ENCODE measurements at places on chromosomes 5 and 9.
A peak's percentile ranks its signal among the peaks of the same experiment; 100 is the strongest.

DNA sequence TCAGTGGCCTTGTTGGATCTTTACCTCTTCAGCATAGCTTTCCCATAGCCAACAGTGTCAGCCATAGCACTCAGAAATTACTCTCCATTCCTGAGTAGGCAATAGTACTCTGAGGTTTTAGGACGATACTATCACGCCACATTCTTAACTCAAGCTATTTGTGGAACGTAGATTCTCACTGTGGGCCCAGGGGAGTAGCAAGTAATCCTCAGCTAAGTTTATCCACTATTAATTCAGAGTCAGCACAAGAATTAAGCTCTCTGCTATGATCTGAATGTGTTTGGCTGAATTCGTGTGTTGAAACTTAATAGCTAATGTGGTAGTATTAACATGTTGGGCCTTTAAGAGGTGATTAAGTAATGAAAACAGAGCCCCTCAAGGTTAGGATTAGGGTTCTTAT, 858.8 kb upstream of the NUDT12 start:
- H3K27me3 ChIP-seq = no peaks in the 10 kb centered on the region
- H3K36me3 ChIP-seq = no peaks in the 10 kb centered on the region
- no peak for DNase-seq
- no peak overlapping the region for H3K4me3 ChIP-seq
- H3K27ac ChIP-seq = no peak overlapping the region

DNA sequence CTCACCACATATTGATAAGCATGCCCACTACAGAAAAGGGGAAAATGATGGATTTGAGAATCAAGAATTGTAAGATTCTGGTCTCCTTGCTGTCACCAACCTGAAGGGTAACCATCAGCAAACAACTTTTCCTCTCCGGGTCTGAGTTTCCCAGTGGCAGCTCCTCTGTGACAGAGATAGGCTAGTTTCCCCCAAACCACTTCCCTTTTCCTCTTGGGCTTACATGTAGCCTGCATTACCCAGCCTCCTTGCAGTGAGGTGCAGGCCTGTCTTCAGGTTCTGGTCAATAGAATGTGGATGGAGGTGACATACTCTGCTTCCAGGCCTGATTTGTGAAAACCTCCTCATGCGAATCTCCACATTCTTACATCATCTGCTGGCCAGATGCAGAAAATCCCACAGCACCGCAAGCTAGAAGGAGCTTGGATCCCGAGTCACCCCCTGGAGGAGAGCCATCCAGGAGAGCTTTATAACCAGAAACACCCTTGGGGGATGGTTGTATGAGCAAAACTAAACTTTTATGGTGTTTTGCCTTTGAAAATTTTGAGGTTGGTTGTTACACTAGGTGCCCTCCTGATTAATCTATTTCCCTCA, 206.1 kb downstream of the RGS3 start:
- no peak for DNase-seq
- no peaks in the 10 kb centered on the region for H3K36me3 ChIP-seq
- no peaks in the 10 kb centered on the region for H3K4me1 ChIP-seq
- peaks cover 9% of the 10 kb centered on the region for H3K27me3 ChIP-seq
- no peak overlapping the region for H3K4me3 ChIP-seq

GRCh38 chr5:80976985-80977384, 16.8 kb downstream of the RASGRF2 start:
- H3K4me3 ChIP-seq = no peak overlapping the region
- no peak for DNase-seq
- no peaks in the 10 kb centered on the region for H3K36me3 ChIP-seq
- H3K27me3 ChIP-seq = no peaks in the 10 kb centered on the region

DNA sequence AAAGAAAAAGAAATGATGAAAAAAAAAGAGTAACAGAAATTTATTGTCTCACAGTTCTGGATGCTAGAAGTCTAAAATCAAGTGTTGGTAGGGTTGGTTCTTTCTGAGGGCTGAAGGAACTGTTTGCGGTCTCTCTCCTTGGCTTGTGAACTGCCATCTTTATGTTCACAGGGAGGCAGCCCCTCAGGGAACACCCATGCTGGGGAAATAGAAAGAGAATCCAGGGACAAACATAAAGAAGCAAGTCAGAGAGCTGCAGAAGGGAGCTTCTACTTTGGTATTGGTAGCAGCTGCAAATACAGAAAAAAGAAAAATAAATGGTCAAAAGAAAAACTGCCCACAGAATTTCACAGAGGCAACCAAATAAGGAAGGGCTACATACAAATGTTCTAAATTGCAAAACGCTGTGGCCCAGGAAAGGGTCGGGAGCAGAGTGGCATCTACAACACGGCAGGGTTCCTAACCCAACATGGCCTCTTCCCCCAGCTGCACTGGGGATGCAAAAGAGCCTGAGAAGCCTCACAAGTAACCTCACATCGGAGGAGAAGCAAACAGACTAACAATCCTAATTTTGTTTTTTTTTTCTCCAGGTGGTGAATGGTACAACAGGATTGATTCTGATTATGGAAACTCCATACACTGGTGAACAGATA, 37.4 kb downstream of the ELOVL7 start:
- no peaks in the 10 kb centered on the region for H3K4me1 ChIP-seq
- no peak overlapping the region for H3K27ac ChIP-seq
- H3K4me3 ChIP-seq = no peak overlapping the region
- no peaks in the 10 kb centered on the region for H3K27me3 ChIP-seq
- H3K36me3 ChIP-seq = peaks cover 2% of the 10 kb centered on the region
- no peak for DNase-seq

GRCh38 chr9:113620377-113621161, 157.0 kb downstream of the RGS3 start:
- peak overlapping the region; percentile 65 for H3K4me3 ChIP-seq
- no peaks in the 10 kb centered on the region for H3K27me3 ChIP-seq
- peaks cover 92% of the 10 kb centered on the region for H3K4me1 ChIP-seq
- peak; percentile 68 for DNase-seq
- H3K36me3 ChIP-seq = peaks cover 2% of the 10 kb centered on the region

DNA sequence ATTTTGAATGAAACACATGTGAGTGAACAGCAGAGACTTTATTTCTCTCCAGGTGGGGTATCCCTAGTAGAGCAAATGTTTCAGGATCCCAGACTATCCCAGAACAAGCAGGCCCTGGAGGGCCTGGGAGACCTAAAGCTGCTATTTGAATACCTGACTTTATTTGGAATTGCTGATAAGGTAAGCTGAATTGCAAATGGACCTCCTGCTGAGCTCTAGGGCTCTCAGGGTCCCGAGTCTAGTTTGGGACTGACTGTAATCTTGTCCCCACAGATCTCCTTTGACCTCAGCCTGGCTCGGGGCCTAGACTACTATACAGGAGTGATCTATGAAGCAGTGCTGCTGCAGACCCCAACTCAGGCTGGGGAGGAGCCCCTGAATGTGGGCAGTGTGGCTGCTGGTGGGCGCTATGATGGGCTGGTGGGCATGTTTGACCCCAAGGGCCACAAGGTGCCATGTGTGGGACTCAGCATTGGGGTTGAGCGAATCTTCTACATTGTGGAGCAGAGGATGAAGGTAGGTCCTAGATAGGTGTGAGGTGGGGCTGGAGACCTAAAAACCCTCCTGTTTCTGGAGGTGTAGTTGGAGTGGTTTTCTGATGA, 3.3 kb upstream of the ZMAT2 start:
- no peak for DNase-seq
- H3K4me1 ChIP-seq = peaks cover 38% of the 10 kb centered on the region
- peaks cover 16% of the 10 kb centered on the region for H3K36me3 ChIP-seq
- peak overlapping the region; percentile 29 for H3K27ac ChIP-seq
- H3K27me3 ChIP-seq = no peaks in the 10 kb centered on the region

GRCh38 chr5:5586721-5587120, 164.2 kb downstream of the ICE1 start:
- H3K36me3 ChIP-seq = no peaks in the 10 kb centered on the region
- H3K4me3 ChIP-seq = no peak overlapping the region
- no peaks in the 10 kb centered on the region for H3K27me3 ChIP-seq
- H3K4me1 ChIP-seq = no peaks in the 10 kb centered on the region

DNA sequence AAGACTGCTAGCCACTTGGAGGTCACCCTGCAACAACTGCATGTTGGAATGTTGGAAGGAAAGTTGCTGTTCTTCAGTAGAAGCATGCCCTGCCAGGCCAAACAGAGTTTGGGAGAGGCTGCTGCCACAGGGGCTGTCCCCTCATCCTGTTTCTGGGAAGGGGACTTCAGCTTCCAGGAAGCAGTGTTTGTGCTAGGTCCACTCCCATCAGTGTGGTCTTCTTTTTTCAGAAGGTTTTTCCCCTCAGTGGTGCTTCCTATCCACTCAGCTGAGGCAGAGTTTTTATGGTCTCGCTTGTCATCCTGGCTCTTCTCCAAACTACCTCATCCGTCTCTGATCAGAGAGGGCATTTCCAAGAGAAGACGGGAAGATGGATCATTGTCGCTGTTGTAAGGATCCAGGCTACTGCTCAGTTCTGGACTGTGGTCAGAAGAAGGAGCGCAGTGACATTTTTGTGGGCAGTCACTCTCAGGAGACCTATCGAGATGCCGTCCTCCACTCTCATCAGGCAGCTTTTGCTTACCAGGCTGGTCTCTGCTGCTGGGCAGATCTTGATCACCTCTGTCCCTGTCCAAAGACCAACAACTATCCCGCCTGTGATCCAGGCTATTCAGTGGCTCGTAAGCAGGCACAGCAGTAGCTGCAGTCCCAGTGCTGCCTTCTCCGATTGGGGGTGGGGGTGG, 97.8 kb upstream of the C5orf63 start:
- H3K4me1 ChIP-seq = no peaks in the 10 kb centered on the region
- H3K27me3 ChIP-seq = no peaks in the 10 kb centered on the region
- no peak for DNase-seq
- H3K27ac ChIP-seq = no peak overlapping the region
- no peaks in the 10 kb centered on the region for H3K36me3 ChIP-seq

- H3K36me3 ChIP-seq = no peaks in the 10 kb centered on the region
- H3K27me3 ChIP-seq = no peaks in the 10 kb centered on the region
- DNase-seq = no peak
- H3K4me3 ChIP-seq = no peak overlapping the region
- H3K4me1 ChIP-seq = peaks cover 29% of the 10 kb centered on the region
Measured at GRCh38 chr9:137691646-137692351, 73.0 kb downstream of the EHMT1 start.

GRCh38 chr5:41356786-41357185, 143.5 kb upstream of the C6 start:
- no peak for DNase-seq
- no peak overlapping the region for H3K27ac ChIP-seq
- no peaks in the 10 kb centered on the region for H3K36me3 ChIP-seq
- no peaks in the 10 kb centered on the region for H3K4me1 ChIP-seq
- no peaks in the 10 kb centered on the region for H3K27me3 ChIP-seq
- no peak overlapping the region for H3K4me3 ChIP-seq

DNA sequence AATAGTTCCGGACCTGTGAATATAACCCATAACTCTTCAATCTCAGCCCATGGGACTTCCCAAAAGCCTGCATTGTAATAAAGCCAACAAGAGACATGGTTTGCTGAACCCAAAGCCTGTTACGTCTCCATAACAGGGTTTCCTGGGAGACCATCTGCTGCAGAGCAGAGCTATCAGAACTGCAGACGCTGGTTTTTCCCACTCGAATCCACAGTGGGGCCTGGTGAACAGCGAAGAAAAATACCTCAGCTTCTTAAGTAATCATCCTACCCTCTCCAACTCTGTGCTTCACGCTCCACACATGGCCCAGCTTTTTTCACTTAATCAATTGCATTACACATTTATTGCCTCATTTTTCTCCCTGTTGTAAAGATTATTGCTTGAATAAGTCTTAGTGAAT, 409.5 kb upstream of the GRIA1 start:
- no peak overlapping the region for H3K4me3 ChIP-seq
- no peaks in the 10 kb centered on the region for H3K27me3 ChIP-seq
- no peak overlapping the region for H3K27ac ChIP-seq
- no peaks in the 10 kb centered on the region for H3K4me1 ChIP-seq
- DNase-seq = no peak

DNA sequence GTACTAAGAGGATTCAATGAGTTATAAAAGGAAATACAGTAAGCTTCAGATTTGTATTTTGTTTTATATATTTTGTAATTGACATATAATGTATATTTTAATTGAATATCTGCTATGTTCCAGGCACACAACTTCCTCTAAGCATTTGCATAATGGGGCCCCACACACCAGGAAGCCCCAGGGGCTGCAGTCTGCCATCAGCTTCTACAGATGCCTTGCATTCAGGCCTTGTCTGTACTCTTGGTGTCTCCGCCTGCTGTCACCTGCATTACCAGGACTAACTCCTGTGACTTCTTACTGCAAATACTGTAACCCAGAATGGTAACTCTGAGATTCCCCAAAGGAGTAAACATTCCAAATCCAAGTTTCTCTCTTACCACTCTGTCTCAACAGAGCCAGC, 20.6 kb downstream of the ARL15 start:
- no peak overlapping the region for H3K4me3 ChIP-seq
- no peak overlapping the region for H3K27ac ChIP-seq
- H3K4me1 ChIP-seq = peaks cover 12% of the 10 kb centered on the region

DNA sequence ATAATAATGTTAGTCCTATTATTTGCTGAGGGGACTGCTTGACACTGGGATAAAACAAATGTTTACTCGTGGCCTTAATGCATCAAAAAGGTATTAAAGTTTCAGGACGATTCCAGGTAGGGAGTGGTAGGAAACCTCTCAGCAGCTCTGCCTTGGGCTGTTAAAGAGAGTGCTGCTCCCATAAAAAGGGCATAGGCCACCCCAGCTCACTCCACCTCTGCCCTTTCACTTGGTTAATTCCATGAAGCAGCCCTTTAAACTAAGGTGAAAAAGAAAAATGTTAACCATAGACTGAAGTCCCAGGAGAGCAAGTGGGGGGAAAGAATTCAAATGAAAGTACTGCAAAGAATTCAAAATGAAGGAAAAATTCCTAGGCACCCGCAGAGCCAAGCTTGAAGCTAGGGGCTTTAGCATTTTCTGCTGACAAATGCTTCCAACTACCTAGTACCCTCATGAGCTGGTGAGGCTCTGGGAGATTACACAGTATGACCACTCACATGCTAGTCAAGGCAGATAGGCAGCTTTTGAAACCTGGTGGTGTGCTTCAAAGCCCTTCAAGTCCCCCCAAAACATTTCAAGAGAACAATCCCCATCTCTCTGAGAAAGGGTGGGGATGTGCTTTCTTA, 8.5 kb downstream of the KLF9 start:
- peak overlapping the region; percentile 82 for H3K4me3 ChIP-seq
- peaks cover 82% of the 10 kb centered on the region for H3K4me1 ChIP-seq
- H3K27me3 ChIP-seq = no peaks in the 10 kb centered on the region
- no peaks in the 10 kb centered on the region for H3K36me3 ChIP-seq
- DNase-seq = no peak
- peak overlapping the region; percentile 96 for H3K27ac ChIP-seq

DNA sequence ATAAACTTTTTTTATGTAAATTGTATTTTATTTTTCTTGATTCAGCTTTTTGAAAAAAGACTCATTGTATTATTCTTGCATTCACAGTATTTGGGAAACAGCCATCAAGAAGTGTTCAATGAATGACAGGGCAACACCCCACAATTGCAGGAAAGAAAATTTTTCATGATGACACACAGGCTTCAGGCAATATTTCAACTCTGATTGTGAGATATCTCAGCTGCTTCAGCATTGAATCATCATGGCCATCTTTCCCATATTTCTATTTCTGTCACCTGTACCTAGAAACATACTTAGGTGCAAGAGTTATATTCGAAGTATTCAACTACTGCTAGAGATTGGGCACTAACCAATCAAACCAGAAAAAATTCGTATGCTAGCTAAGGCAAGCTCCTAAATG, 446.0 kb downstream of the ISL1 start:
- no peaks in the 10 kb centered on the region for H3K27me3 ChIP-seq
- no peaks in the 10 kb centered on the region for H3K36me3 ChIP-seq
- no peaks in the 10 kb centered on the region for H3K4me1 ChIP-seq
- H3K4me3 ChIP-seq = no peak overlapping the region
- no peak overlapping the region for H3K27ac ChIP-seq

GRCh38 chr5:179373961-179374505, 28.8 kb upstream of the ADAMTS2 start:
- no peak overlapping the region for H3K4me3 ChIP-seq
- no peaks in the 10 kb centered on the region for H3K36me3 ChIP-seq
